ENCODE measurements at places on chromosomes 1 and 21.

- DNase-seq, result no peak
Measured at GRCh38 chr1:115029526-115029925, at the start of gene TSHB. TSHB (plus strand) TSS chr1:115029826; CDS start chr1:115033363, 3,537 bp downstream.

DNA sequence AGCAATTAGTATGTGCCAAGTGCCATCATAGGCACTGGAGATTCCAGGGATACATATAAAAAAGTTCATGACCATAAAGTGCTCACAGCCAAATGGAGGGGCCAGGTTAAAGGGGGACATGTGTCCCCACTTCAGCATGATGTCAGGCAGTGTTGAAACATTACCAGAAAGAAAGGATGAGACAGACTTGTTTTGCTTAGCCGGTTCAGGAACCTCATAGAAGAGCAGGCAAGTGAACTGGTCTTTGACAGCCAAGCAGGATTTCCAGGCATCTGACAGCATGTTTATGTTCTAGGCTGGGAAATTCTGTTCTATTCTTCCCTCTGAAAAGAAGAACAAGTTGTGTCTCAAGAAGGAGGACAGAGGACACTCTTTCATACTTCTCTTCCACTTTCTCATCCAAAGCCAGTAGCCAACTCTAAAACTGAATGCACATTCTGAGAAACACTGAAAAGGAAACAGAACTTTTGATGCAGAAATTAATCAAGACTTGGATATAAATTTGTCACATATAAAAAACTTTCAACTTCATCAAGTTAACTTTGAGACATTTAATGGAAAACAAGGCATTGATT is 39.7 kb downstream of the GLUL start:
- DNase-seq, result no peak

DNA sequence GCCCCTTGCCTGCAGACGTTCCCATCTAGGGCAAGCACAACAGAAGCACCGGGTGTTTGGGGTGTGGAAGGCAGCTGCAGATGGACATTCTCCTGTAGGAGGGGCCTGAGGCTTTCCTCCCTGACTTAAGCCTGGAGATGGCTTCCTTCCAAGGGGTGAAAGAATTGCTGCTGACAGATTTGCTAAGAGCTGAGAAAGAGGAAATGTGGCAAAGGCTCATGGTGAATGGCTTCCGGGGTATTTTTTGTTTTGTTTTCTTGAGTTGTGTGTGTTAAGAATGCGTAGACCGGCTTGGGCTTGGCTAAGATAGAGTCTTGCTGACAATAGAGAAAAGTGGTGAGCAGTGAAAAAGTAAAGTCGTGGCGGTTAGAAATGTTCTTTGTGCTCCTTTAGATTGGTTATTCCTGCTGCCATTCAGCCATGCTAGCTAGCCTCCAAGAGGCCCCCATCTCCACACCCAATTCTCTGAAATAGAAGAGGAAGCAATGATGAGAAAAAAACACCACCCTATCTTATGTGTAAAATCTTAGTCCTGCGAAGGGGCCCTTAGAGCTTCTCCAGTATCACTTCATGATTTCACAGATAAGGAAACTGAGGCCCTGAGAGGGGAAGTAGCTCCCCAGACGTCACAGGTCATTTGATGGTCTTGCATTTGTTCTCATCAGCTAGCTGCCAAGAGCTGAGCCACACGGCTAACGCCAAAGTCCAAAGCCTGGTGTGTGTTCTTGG is 36.9 kb downstream of the EIF2D start:
- DNase-seq, result no peak

GRCh38 chr1:155261493-155261851 is 688 bp downstream of the SCAMP3 start:
- no peak for DNase-seq

DNA sequence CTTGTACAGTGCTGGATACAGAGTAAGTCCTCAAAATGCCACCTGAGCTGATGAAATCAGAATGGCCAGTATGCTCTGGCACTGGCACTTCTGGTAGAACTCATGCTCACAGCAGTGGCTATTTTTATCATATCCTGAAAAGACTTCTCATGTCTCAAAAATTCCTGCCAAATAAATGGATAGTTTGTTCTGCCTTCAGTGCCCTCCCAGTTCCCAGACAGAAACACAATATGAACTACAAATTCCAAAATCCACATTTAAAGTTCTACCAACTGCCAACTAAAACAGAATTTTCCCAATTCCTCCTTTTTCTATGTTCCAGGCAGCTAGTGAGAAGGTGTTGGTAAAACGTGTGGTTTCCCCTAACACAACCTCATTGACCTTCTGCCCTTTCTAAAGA is 51.4 kb upstream of the RGS1 start:
- DNase-seq, result no peak

DNA sequence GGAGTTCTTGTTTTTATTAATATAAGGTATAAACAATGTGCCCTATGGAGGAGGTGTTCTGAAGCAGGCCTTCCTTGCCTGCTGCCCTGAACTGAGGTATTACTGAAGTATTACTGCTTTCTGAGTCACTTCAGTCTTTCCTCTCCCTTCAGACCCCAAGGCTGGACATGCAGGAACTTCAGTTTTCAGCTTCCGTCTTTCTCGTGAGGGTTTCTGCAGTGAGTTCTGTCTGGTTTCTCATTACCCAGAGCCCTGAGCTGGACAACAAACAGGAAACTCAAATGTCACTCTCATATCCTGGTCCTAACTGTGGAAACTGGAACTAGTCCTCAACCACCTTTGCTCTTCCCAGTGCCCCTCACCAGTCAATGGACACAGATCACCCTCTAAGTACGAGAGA is 46.8 kb downstream of the ELAVL4 start:
- no peak for DNase-seq

DNA sequence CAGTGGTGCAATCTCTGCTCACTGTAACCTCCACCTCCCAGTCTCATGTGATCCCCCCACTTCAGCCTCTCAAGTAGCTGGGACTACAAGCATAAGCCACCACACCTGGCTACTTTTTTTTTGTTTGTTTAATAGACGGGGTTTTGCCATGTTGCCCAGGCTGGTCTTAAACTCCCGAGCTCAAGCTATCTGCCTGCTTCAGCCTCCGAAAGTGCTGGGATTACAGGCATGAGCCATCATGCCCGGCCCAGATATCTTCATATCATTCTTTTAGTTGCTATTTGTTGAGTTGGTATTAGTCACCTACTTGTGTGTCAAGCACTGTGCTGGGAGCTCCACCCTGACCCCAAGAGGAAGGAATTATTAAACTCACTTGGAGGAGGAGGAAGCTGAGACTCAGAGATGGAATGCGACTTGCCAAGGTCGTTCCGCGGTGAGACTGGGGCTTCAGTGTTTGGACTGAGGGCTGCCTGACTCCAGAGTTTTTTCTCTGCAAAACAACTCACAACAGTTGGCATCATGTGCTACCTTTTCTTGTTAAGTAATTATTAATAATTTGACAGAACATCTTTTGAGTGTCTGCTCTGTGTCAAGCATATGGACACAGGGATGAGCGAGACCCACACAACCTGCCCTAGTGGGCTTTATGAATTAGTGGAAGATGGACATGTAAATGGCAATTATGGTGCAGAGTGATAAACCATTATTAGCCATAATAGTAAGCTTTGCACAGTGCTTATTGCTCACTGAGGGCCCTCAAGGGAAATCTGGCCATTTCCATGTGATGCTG is 132.0 kb downstream of the FOXD2 start:
- DNase-seq, result no peak

GRCh38 chr1:67850151-67850551 is 16.9 kb upstream of the GNG12 start:
- DNase-seq, result no peak

GRCh38 chr1:53634571-53634979 is 104.4 kb downstream of the GLIS1 start:
- no peak for DNase-seq

GRCh38 chr1:55519937-55520683 is 304.9 kb upstream of the USP24 start:
- DNase-seq, result no peak

- DNase-seq, result no peak
Measured at GRCh38 chr1:11738783-11739182, 2.8 kb downstream of the AGTRAP start.

GRCh38 chr1:67601539-67601938 is 83.5 kb upstream of the GADD45A start:
- DNase-seq, result no peak
